ENCODE measurements at places on chromosomes 12 and 14.

- DNase-seq, result no peak
These were observed 488.3 kb downstream of the APAF1 start for GRCh38 chr12:99133401-99133800.

- DNase-seq, result no peak
These were observed 35.4 kb downstream of the TM7SF3 start for GRCh38 chr12:26978801-26979200.

DNA sequence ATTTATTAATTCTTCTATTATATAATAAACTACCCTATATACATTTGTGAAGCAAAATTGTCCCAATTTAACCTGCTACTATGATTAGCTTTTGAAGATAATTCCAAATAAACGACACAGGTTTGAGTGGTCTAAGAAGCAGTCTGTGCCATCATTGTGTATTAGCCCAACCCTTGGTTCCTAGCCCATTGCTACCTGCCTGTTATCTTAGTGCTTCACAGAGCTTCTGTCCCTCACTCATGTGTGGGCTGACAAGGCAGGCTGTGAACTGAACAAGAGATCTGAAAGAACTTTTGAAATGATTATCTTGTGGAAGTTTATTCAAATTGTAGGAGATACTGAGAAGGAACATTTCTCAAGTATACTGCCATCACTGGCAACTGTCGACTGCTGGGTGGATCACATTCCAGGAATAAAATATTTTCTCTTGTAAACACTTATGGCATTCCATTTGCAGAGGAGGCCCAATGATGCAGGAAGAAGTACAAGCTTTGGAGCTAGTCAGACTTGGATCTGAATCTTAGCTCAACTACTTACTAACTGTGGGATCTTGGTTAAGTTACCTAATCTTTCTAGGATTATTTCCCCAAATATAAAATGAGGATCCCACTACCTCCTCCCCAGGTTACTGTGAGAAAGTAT, 7.8 kb upstream of the MTERF2 start:
- DNase-seq, result peak; percentile 33

DNA sequence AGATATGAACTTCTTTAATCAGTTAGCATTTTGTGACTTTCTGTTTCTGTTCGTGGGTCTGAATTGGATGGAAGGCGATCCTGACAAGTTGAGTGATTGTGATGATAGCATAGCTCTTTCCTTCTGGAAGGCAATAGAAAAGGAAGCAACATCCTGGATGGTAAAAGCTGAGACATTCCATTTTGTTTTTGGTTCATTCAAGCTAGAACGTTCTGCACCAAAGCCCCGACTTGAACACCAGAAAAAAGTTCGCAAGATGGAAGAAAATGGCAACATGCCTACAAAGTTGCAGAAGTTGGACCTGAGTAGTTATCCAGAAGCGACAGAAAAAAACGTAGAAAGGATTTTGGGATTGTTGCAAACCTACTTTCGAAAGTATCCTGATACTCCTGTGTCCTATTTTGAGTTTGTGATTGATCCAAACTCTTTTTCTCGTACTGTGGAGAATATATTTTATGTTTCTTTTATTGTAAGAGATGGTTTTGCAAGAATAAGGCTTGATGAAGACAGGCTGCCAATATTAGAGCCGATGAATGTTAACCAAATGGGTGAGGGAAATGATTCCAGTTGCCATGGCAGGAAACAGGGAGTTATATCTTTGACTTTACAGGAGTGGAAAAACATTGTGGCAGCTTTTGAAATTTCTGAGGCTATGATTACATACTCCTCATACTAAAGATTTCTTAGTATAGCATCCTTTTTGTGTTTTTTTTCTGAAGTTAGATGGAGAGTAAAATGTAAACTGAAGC, 896 bp downstream of the EID3 start:
- no peak for DNase-seq

DNA sequence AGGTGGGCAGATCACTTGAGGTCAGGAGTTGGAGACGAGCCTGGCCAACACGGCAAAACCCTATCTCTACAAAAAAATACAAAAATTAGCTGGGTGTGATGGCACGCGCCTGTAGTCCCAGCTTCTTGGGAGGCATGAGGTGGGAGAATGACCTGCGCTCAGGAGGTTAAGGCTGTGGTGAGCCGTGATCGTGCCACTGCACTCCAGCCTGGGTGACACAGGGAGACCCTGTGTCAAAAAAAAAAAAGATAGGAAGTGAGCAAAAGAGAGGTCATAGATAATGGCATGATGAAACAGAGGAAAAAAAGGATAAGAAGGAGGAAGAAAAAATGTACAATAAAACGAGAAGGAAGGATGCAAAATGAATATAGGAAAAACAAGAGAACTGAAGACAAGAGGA, 159.5 kb downstream of the ETV6 start:
- no peak for DNase-seq

- DNase-seq, result no peak
These were observed 42.7 kb downstream of the SUSD6 start for GRCh38 chr14:69654116-69654515.

DNA sequence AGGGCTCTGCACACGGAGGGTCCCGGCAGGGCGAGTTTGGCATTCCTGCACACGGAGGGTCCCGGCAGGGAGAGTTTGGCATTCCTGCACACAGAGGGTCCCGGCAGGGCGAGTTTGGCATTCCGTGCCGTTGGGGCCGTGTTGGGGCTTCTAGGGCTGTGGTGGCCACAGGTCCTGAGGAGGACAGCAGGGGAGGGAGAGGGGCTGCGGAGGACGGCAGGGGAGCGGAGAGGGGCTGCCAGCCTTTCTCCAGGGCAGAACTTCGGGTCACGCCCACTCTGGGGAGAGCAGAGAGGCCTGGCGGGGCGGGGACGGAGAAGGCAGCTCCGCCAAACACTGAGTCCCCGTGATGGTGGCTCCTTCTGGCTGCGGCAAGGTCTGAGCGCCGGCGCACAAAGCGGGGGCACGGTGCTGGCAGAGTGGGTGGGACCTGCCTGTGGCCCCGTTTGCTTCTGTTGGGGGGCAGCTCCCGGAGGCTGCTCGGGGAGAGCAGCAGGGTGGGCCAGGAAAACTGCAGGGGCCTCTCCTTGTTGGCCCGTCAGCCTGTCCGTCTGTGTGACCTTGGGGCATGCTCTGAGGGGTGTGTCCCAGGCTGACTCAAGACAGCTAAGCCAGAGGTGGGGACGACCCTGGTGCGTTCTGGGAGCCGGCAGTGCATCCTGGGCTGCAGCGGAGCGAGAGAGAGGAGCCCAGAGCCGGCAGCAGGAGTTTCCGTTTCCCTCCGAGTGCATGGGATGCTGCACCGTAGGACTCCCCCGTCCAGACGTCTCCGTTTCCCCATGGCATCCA, 60.2 kb downstream of the LRCOL1 start:
- DNase-seq, result no peak

DNA sequence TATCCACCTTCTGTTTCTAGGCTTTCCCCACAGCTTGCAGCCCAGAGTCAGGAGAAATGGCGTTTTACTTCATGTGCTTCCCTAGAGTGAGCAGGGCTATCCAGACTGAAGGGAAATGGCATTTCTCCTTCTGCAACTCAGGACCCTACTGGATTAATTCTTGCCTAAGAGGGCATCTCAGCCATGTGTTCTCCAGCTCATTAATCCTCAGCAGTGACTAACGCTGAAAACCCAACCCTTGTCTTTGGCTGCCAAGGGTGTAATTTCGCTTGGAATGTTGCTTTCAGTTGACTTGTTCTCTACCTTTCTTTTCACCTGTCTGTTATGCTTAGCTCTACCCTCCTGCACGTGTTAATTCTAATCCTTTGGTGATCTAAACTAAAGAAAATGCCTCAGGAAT, 21.0 kb upstream of the EMP1 start:
- DNase-seq, result peak; percentile 55

DNA sequence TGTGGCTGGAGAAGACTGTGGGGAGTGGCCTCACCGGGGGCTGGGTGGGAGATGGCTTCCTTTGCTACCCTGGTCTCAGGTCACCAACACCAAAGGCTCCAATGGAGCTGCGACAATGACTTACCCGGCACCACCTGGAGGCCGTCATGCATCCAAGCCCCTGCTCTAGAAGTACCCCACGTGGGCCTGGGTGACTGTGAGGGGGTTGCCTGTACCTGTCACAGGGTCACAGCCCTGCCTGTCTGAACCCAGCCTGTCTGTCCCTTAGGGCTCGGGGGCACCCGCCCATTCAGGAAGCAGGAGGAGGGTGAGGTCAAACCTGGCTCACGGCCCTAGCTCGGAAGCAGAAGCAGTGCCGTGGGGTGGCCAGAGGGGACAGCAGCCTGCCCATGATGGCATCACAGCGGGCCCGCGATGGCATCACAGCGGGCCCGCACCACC, 18.9 kb downstream of the ABCB9 start:
- no peak for DNase-seq

DNA sequence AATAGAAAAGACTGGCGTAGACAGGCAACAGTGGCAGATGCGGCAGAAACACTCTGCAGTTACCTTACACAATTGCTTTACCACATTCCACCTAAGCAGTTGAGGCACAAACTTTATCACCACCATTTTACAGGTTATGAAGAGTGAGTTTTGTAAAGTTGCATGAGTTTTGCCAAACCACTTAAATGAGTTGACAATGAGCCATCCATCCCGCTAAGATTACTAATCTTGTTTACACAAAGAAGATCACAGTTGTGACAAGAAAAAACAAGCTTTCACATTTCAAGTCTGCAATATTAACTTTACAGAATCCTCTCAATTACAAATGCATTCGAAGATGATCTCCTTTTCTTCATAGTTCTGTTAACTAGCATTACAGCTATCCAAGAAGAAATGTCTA, 1.8 kb downstream of the TMCC3 start:
- DNase-seq, result no peak

GRCh38 chr12:57458665-57459054, 925 bp upstream of the GLI1 start:
- DNase-seq, result no peak
